CD4-positive, alpha-beta T cell treated with Interleukin-2 at 100 ng/mL for 4 hours (primary cell): ENCODE measurements at places on chromosomes 16 and 17.
A peak's percentile ranks its signal among the peaks of the same experiment; 100 is the strongest.

DNA sequence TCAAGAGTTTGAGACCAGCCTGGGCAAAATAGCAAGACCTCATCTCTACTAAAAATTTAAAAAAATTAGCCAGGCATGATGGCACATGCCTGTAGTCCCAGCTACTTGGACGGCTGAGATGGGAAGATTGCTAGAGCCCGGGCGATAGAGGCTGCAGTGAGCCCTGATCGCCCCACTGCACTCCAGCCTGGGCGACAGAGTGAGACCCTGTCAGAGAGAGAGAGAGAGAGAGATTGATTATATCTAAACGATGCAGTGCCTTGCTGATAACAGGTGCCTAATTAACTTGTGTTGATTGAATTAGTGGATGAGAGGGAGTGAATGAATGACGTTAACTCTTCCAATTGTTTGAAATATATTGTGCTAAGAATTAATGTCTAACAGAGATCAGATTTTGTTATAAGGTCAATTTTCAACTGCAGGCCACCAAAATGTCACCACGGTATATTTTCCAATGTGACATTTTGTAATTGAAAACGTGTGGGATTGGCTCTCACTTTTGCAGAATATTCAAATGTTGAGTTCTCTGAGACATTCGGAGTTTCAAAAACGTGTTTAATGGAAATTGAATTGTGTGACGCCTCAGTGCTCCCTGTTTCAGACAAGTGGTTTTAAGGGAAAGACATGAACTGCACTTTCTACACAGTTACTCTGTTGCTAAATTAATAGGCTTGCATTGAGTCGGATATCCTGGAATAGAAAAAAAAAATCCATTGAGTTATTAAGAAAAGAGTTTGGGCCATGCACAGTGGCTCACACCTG is 53.6 kb downstream of the ABAT start:
- DNase-seq, result no peak

DNA sequence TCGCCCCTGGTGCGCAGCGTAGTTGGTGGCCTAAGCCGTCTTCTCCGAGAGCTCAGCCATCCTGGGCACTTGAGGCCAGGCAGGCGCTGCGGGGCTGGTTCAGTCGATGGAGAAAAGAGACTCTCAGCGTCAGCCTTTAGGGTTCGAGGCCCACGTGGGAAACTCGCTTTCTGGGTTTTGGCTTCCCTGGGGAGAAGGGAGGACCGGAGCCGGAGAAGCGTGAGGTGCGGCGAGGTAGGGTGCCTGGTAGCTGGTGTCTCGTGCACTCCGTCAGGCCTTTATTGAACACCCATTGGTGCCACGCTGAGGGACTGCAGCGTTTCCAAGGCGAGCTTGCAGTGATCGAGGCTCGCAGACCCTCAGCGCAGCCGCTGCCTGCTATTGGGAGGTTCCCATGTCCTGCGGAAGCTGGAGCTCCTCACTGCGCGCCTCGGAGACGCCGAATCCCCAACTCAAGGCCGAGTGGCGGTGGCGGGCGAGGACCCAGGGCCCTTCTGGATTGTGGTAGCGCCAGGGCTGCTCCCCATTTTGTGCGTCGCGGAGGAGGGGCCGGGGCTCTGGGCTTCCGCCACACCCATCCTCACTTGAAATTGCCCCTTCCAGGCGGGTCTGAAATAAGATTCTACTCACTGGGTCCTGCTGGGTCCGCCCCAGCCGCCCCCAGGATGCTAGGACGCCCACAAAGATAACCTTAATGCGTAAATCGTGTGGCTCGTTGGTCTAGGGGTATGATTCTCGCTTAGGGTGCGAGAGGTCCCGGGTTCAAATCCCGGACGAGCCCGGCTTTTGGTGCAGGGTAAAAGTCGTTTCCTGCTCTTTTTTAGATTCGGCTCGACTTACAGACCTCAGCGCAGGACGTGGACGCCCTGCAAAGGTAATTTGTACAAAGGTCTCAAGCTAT is 1.2 kb downstream of the OR1F1 start:
- DNase-seq, result no peak

DNA sequence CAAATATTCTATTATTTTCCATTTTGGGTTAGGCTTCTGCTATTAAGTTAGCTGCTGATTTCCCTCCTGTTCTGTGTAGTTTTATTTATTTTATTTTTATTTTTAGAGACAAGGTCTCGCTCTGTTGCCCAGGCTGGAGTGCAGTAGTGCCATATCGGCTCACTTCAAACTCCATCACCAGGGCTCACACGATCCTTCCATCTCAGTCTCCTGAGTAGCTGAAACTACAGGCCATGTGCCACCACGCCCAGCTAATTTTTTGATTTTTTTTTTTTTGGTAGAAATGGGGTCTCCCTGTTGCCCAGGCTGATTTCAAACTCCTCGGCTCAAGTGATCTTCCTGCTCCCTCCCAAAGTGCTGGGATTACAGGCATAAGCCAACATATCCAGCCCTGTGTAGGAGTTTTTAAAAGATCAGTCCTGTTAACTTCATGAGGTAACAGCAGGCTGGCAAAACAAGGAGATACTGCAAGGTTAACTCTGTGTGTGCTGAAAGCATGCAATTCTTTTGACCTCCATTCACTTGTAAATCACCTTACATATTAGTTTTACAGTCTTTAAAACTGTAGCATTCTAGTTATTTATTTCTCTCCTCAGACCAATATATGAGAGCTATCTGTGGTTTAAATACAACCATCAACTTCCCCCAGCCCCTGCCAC is 63.2 kb downstream of the SSH2 start:
- DNase-seq, result no peak

GRCh38 chr16:12497526-12497925 is 306.2 kb downstream of the CPPED1 start:
- DNase-seq, result no peak

DNA sequence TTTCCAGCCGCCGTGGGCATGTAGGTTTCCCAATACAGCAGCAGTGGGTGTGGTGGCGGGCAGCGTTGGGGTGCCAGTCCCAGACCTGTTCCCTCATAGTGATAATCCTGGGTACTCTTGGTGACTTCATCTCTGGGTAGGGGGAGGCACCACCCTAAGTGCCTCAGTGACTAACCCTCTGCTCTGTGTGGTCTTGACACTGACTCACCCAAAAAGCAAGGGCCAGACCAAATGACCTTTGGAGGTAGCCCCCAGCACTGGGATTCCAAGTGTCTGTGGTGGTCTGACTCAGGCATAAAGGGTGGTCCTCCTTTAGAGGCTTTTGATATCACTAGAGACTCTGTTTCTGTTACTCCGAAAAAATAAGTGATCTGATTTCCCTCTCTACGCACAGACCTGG is 908 bp downstream of the CALB2 start:
- DNase-seq, result no peak

GRCh38 chr16:13992976-13993375 is 73.0 kb downstream of the ERCC4 start:
- no peak for DNase-seq

DNA sequence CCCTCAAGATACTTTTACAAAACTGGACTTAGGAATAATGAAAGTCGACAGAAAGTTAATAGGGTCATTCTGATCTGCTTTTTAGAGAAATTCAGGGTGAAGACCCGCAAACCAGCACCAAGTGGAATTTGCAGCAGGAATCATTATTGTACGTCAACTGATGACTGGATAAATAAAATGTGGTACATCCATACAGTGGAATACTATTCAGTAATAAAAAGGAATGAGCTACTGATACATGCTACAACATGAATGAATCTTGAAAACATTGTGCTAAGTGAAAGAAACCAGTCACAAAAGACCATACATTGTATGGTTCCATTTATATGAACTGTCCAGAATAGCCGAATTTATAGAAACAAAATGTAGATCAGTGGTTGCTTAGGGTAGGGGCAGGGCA is 83.1 kb downstream of the GNAO1 start:
- DNase-seq, result no peak

- no peak for DNase-seq
These were observed 219.9 kb upstream of the NLRP1 start for GRCh38 chr17:5804251-5804650.

GRCh38 chr17:14744761-14745473 is 444.0 kb downstream of the HS3ST3B1 start:
- no peak for DNase-seq

- no peak for DNase-seq
These were observed at the start of gene CRAMP1 for GRCh38 chr16:1612320-1613111. Gene CRAMP1 (plus strand): TSS chr16:1612360. CDS start chr16:1614640, 2,280 bp downstream.

GRCh38 chr17:59725691-59726090 is 18.2 kb downstream of the VMP1 start:
- DNase-seq, result no peak

GRCh38 chr17:79746889-79747507 is 16.3 kb downstream of the ENPP7 start:
- DNase-seq, result no peak

DNA sequence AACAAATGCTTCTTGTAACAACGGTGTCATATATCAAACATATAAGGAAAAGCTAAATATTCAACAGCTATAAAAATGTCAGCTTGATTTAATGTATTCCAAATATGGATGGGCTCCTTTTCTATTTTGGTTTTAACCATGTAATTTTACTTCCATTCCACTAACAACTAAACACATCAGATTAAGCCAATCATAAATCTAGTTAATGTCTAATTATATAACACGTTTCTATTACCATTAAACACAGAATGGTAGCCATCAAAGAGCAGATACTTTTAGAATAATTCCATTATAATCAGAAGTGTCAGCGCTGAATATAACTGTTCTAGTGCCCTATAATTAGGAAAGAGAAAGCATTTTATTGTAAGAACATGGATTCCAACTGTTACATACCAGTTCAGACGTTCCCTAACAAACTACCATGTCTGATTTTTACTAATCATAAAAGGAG is 10.0 kb downstream of the CMC2 start:
- DNase-seq, result no peak

- no peak for DNase-seq
These were observed 3.5 kb downstream of the OMG start for GRCh38 chr17:31293581-31293980.

GRCh38 chr17:14318918-14319205 is 18.0 kb downstream of the HS3ST3B1 start:
- DNase-seq, result no peak

GRCh38 chr16:31386157-31386984 is 6.8 kb upstream of the ITGAD start:
- DNase-seq, result peak; percentile 43

GRCh38 chr17:27489045-27489715 is 32.9 kb downstream of the KSR1 start:
- no peak for DNase-seq

DNA sequence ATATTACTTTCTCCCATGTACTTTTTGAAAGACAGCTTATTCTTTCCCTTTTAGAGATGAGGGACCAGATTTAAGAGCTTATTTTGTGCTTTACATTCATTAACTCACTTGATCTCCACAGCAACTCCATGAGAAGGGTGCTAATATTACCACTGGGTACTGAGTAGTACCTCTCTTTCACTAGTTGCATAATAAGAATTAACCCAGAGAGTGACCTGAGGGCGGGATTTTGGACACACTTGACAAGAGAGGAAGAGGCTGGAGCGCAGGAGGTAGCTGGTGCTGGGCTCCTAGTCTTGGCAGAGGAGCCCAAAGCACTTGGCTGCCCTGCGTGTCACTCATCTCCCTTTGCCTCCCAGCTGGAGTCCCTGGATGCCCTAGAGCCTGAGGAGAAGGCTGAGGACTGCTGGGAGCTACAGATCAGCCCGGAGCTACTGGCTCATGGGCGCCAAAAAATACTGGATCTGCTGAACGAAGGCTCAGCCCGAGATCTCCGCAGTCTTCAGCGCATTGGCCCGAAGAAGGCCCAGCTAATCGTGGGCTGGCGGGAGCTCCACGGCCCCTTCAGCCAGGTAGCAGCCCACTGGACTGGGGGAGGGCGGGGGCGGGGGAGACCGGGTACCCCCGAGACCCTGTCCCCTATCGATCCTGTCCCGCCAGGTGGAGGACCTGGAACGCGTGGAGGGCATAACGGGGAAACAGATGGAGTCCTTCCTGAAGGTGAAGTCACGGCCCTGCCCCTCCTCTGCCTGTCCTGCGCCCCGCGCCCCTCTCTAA is 1.7 kb upstream of the MAZ start:
- no peak for DNase-seq

- DNase-seq, result peak; percentile 49
These were observed at the start of gene ABHD15 for GRCh38 chr17:29566473-29567303. Gene ABHD15 (minus strand): TSS chr17:29567037. CDS start chr17:29566966, 71 bp downstream.

GRCh38 chr17:29158096-29158487 is 22.1 kb downstream of the MYO18A start:
- DNase-seq, result no peak

DNA sequence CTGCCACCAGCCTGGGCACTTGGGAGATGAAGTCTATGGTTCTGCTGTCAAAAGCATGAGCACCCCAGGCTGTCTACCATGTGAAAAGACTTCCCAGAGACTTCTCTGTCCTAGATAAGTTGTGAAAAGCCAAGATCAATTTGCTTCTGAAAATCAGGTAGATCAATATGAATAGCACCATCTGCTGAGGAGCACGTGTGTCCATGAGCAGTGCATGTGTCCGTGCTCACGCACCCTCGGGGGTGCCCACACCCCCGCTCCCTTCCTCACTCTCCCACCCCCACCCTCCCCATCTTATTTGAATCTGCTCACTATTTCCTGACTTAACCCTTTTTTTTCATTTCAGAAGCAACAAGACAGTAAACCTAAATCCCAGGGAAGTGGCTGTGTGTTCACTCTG is 238.3 kb upstream of the SDK2 start:
- DNase-seq, result no peak

- peak; percentile 57 for DNase-seq
These were observed 10.5 kb upstream of the ITGAD start for GRCh38 chr16:31382485-31383161.

DNA sequence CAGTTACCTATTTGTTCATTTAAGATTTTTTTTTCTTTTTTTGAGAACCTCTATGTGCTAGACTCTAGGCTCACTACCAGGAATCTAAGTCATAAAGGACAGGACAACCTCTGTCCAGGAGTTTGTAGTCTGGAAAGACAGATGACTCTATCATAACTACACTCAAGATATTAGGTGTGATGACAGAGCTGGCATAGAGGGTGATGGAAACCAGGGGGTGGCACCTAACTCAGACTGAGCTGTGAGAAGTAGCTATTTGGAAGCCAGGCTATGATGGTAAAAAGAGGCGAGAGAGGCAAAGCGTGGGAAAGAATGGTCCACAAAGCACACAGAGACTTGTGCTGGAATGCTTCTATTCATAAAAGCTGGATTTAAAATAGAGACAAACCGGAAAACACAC is 372.3 kb downstream of the SEC14L1 start:
- DNase-seq, result no peak

DNA sequence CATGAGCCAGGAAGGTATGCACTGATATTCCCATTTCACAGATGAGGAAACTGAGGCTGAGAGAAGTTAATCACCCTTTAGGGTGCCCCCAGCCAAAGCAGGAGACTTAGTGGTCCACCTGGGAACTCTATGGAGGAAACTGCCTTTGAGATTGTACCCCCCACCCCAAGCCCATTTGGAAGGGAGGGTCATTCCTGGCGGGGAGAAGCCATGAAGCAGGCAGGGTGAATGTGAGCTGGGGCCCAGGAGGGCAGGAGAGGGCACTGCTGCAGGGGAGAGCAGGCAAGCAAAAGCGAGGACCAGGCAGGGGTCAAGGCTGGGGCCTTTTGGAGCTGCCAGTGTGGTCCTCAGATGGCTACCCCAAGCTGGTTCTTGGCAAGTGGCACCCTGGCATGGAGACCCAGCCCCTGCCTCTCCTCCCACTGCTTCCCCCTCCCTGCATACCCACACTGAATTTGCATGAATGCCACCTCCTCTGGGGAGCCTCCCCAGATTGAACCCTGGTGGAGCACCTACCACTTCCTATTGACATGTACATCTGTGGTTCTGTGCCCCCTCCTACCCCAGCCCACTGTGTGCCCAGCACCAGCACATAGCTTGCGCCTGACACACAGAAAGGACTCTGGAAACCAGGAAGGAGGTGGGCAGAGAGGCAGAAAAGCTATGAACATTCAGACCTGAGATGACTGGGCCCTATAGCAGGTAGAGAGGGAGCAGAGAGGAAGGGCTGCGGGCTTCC is 965 bp upstream of the TMC6 start:
- peak; percentile 47 for DNase-seq

GRCh38 chr17:43312011-43312410 is 78.2 kb upstream of the RNU2-1 start:
- DNase-seq, result no peak
